NCI-H1105 (cell line): ENCODE measurements at places on chromosomes 7 and 10.

GRCh38 chr10:117677239-117677638, 134.7 kb downstream of the EMX2 start:
- DNase-seq: no peak

DNA sequence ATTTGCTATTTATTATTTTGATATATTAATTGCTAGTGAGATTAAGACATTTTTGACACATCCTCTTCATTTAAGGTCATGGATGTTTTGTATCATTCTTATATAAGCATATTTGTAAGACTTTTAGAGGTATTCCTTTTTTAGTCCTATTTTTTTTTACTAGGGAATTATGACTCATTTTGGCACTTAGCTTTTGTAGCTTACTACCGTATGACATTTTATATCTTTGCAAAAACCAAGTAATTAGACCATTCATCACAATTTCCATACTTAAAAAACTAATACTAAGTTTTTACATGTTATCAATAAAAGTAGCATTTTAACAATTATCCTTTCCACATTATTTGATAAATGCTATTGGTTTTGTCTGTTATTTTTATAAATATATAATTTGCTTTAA, 41.6 kb downstream of the BMPR1A start:
- no peak for DNase-seq

GRCh38 chr10:68290736-68291135, 41.1 kb upstream of the HNRNPH3 start:
- no peak for DNase-seq

DNA sequence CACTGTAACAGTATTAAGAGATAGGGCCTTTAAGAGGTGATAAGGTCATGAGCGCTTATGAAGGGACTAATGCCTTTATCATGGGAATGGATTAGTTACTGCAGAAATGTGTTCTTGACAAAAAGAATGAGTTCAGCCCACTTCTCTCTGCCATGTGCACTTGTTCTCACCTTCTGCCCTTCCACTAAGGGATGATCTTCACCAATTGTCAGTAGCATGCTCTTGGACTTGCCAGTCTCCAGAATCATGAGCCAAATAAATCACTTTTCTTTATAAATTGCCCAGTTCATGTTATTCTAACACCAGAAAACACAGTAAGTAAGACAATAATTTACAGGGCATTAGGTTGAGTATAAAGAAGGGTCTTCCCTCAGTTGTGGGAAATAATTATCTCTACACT, 189.1 kb downstream of the CRPPA start:
- no peak for DNase-seq

- no peak for DNase-seq
Measured at GRCh38 chr7:44277391-44277790, 48.0 kb downstream of the CAMK2B start.

DNA sequence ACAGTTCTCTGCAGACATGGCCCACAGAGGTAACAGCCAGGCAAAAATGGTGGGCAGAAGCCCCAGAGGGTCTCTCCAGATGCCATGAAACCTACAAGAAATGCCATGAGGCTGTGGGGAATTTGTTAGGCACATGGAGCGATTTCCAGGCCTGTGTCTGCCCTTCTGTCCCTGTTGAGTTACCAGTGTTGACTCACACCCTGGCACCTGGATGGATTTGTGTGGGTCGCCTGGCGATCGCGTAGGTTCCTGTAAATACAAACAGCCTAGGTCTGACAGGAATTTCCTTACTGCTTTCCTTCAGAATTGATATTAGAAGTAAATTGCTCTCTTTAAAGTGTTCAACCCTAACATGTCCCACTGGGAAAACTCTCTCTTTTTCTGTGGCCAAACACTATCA, 164.9 kb upstream of the EEPD1 start:
- no peak for DNase-seq

DNA sequence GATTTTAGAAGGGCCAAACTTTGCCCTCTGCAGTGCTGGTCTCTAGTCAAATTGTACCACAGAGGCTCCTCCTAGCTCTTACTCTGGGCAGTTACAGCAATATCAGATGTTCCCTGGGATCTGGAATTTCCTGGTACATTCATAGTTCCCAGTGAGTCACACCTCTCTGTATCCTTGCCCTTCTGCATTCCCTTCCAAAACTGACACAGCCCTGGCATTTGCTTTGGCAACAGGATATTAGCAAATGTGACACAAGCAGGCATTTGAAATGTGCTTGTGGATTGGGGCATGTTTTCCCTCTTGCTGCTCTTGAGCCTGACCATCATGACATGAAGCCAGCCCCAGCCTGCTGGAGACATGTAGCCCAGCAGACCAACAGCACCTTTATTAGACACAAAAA, 284.7 kb upstream of the AKR1E2 start:
- no peak for DNase-seq

GRCh38 chr10:89206402-89207180, 526 bp downstream of the CH25H start:
- DNase-seq: no peak

GRCh38 chr10:42896735-42897134, 114.1 kb downstream of the BMS1 start:
- DNase-seq: no peak

DNA sequence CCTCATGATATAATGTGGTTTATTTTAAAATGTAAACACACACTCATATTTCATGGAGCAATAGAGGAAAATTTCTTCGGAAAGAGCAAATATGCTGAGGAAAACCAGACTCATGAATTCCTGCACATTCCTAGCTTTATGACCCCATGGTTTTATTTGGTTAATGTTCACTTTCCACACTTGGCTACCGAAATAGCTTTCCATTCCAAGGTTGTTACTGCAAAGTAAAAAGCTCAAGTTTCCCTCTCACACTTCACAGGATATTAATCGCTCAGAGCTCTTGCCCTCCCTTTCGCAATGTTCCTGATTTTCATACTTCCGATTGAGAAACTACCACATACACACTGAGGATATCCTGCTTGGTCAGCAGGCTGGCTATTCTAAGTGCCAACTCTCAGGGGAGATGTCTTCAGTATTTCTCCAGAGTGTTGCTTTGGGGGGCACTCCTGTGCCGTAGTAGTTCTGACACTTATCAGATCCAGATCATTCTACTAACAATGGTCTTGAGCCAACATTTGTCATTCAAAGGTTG, 77.5 kb upstream of the STEAP1B start:
- no peak for DNase-seq

GRCh38 chr7:137454767-137455166, 111.2 kb upstream of the PTN start:
- DNase-seq: no peak

- DNase-seq: no peak
Measured at GRCh38 chr10:87671139-87671815, 11.6 kb downstream of the PAPSS2 start.

- DNase-seq: no peak
Measured at GRCh38 chr10:47165711-47166404, 134.1 kb upstream of the GDF10 start.

DNA sequence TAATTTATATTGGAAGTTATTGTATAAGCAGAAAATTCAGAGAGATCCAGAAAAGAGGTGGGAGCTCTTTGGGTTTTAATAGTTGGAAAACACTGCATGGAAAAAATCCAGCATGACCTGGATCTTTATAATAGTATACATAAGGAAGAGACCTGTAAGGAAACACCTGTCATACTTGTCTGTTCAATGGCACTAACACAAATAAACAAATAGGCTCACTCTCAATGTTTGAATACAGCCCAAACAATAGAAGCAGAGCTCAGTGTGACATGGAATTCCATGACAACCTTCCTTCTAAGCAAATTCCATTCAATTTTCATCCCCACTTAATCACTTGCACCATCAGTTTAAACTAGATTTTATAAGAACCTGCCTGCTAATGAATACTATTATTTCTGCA, 31.7 kb downstream of the CISD1 start:
- no peak for DNase-seq

DNA sequence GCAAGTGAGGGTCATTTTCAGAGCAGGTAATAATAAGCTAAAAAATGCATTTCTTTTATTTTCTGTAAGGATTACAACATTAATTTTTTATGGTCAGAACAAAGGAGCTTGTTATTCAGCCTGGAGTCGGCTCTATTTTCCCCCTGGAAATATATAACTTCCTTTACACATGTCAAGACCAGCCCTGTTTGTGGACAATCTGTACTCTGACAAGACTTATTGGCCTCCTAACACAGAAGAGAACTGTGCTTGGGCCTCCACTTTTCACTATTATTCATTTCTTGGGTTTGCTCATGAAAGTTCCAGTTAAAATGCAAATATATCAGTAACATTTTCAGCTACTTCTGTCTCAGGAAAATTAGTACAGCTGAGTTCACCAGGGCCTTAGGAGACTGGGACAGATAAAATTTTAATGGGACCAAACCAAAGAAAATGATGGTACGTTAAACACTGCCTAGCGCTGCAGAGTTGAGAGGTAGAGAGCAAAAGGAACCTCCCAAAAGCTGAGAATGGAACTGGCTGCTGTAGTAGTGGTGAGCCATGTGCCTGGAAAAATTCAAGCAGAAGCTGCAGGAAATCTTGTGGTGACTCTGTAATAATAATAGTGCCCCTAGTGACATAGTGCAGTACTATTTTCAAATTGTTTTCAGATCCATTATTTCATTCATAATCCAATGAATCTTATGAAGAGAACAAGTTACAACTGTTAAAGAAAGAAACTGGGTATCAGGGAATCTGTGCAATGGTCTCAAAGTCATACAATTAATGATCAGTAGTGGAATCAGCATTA, 227.2 kb upstream of the KIAA1217 start:
- DNase-seq: no peak

DNA sequence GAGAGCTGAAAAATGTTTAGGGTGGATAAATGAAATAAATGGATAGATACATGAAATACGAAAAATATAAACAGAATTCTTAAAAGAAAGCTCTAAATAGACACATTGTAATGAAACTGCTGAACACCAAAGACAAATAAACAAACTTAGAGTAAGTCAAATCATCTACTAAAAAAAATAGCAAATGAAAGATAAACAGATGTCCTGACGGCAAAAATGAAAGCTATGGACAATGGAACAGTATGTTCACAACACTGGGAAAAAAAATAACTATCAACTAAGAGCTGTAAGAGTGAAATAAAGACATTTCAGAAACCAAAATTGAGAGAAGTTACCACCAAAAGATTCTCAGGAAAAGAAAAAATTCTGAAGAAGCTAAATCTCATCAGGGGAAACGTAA, 106.1 kb downstream of the SGMS1 start:
- DNase-seq: no peak

GRCh38 chr7:127769696-127770400, 117.9 kb downstream of the SND1 start:
- no peak for DNase-seq

- DNase-seq: no peak
Measured at GRCh38 chr10:102727037-102727818, 12.8 kb downstream of the SFXN2 start.

- no peak for DNase-seq
Measured at GRCh38 chr7:19009241-19009935, 108.0 kb downstream of the TWIST1 start.

DNA sequence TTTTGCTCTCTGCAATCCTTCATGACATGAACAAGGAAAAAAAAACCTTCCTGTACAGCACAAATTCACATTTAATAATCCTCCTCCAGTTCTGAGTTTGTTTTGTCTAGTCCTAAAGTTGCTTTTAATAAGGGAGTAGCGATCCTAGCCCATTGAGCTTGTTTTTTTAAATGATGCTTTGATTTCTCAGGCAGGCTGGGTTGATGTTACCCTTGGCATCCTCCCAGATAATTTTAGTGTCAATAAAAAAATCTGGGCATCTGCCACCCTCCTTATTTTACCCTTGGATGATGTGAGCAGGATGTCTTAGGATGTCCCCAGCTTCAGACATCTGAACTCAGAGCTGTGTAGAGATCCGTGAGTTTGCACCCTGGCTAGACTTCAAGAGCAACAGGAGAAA, 33.9 kb upstream of the PROSER2 start:
- no peak for DNase-seq

DNA sequence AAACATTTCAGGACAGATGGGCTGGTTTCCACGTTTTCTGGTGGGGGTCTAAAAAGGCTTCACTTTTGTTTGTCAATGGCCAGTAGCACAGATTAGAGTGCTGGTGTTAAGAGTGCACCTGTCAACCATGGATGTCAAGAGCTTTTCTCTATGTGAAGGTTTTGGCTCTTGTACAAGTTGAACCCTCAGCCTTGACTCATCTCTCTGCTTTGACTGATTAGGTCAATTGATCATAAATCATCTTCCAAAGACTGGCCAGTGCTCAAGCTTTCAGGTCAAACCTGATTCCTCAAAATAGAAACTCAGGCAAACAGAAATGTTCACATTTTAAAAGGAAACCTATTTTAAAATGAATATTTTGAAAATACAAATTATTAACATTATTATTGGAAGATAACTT, 59.6 kb upstream of the SP4 start:
- peak; percentile 24 for DNase-seq

DNA sequence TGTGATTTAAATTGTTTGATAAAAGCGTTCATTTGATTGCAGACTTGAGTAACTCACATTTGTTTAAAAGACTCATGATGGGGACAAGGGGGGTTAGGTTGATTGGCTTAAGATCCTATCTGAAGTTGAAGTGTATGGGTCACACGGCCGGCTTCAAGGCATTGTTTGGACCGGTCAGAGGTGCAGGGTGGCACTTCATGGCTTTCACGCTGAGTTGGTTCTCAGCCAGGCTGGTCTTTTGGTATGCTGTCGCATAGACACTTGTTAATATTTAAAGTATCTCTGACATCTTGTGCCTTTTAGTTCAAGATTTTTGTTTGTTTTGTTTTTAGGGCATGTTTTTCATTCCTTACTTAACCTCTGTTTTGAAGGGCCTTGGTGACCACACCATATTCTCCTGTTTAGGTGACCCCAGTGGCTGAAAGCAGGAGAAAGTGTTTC, 58.1 kb downstream of the CCNY start:
- no peak for DNase-seq

DNA sequence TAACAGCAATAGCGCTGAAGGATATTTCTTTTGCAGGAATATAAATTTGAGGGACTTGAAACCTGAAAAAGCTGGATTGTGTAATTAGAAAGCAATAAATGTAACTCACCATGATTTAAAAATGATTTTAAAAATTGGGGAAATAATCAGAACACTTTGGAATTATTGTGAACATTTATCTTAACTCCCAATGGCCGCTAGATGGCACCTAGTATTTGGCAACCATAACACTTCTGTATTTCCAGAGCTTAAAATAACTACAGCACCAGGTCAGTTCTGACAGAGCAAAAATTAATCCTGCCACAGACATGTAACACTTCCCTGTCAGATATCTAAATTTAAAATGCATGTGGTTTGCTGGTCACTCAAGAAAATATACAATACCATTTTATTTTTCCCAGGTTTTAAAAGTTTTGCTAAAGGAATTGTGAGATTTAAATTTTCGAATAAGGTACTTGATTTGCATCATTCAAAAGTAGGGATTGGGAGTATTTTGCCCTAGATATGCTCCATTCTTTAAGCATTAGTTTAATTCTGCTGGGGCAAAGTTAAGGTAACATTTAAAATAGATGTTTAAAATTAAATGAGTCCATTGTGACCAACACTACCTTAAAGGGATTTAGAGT, 144.5 kb downstream of the PPP1R3A start:
- DNase-seq: peak; percentile 41

GRCh38 chr10:101495324-101495925, 92.6 kb downstream of the POLL start:
- DNase-seq: no peak
